ENCODE measurements at places on chromosomes 2 and 18.

DNA sequence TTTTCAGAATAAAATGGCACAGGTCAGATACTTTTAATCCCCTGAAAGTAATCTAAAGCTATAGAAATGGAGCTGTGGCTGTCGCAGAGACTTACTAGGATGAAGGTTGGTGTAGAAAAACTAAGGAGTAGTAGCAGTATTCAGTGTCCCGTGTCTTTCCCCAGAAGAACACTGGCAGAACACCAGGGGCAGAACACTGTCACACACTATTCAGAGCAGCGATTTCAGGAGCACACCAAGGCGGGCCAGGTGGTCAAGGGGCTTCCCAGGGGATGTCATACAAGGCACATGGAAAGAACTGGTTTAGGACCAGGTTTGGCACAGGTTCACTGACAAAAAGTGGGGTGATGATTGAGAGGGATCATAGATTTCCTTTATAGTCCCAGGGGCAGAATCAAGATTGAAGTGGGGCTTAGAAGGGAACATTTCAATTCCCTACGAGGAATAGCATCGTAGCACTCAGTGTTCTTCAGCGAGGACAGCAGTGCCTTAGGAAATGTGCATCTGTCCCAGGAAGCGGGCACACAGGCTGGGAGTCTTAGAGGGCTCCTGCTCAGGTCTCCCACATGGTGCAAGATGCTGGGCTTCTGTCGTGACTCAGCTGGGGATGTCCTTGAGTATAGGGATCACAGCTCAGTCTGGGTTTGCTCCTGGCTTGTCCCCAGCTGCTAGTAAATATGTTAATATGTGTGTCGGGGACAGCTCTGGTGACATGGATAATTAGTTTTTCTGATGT is 22.6 kb downstream of the BCL2L11 start:
- DNase-seq = no peak

DNA sequence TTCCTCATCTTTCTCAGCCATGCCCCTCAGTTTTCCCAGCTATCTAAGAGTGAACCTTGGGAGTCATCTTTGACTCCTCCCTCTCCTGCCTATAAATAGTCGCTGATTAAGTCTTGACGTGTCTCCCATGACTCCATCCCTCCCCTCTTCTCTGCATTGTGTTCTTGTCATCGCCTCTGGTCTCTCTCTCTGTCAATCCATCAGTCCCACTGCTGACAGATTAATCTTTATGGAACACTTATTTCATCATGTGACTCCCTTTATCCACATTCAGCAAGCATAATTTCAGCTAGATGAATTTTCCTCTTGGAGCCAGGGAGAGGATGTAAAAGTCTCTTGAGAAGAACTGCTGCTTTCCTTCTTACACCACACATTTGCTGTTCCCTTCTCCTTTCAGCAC is 9.4 kb downstream of the ADAM23 start:
- DNase-seq = no peak

- DNase-seq = no peak
Observed at GRCh38 chr2:186590350-186590758, 498 bp downstream of the ITGAV start.

DNA sequence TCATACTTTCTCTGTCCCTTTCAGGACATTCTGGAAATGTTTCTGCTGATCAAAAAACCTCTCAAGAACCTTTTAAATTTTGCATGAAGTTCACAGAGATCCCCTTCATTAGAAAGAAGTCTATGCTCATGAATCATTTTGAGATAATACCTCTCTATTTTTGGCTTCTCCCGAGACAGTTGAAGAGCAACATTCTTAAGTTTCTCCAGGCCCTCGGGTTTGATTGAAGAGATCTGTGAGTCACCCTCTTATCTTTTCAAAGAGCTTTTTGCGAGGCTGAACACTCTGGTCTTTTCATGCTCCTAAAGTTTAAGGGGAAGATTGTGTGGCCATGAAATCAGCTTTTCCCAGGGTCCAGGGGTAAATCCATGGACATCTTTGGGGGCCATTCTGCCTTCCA is 354.2 kb downstream of the FBXO15 start:
- DNase-seq = no peak

- peak; percentile 28 for DNase-seq
Observed at GRCh38 chr18:49768051-49768391, 45.3 kb downstream of the ACAA2 start.

DNA sequence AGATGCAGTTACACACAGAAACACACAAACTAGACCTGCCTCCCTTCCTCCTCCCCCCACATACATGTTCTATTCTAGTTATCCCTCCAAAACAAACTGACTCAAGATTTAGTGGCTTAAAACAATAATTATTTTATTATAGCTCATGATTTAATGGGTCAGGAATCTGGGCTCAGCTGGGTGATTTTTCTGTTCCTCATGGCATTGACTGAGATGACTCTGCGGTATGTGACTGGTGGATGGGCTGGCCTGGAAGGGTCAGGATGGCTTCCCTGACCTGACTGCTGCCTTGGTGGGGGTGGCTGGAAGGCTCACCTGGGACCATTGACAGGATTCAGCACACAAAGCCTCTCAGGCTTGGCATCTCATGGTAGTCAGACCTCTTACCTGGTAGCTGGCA is 33.7 kb upstream of the NTSR2 start:
- DNase-seq = no peak

DNA sequence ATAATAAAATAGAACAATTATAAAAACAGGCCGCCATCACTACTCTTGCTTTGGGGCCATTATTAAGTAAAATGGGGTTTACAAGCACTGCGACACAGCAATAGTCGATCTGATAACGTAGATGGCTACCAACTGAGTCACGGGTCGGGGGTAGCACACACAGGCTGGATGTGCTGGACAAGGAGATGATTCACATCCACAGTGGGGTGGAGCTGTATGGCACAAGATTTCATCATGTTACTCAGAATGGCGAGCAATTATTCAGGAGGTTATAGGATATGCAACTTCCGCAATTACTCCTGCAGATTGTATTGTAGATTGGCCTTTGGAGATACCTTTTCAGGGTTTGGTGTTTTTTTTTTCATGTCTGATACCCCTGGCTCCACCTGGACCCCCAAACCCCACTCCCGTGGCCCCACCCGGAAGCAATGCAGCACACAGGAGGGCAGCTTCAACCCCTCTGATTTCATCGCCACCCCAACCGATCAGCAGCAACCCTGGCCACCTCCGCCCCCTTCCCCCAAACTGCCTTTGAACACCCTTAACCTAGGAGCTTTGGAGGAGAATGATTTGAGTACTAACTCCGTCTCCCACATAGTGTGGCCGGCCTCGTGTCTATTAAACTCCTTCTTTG is 21.4 kb upstream of the MLPH start:
- no peak for DNase-seq

Measured in MM.1S (cell line).